ENCODE measurements at places on chromosomes 12 and 14. TPM values are rescaled to one million over a fixed set of nuclear protein-coding genes. Genes with fewer than 3 reads are reported as not detected.

DTX3 gene
- 16.7 TPM for total RNA-seq

OTX2 gene
- not detected for total RNA-seq

LGR5 gene
- total RNA-seq: not detected

PTPRQ gene
- total RNA-seq: not detected

RPL10L gene
- not detected for total RNA-seq

WNT1 gene
- not detected for total RNA-seq

Data from activated CD4-positive, alpha-beta T cell treated with anti-CD3 and anti-CD28 coated beads for 36 hours (primary cell).